ENCODE measurements at places on chromosomes 3 and 15. TPM values are rescaled to one million over a fixed set of nuclear protein-coding genes. Genes with fewer than 3 reads are reported as not detected.

DNA sequence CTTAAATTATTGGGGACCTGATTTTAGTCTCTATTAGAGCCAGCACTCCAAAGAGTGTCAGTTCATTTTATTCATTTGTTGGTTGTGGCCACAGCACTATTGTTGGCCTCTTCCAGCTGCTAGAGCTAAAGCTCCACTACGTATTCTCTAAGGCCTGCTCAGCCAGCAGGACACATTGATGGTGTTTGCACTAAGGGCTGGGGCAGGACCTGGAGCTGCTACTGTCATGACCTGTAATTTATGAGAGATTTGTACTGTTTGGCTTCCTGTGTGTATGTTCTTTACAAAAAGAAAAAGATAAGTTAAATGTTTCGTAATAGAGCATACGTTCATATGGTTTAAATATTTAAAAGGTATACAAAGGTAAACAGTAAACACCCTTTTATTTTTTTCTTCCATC is 8.1 kb downstream of the GFM1 start:
- no peak for DNase-seq

DNA sequence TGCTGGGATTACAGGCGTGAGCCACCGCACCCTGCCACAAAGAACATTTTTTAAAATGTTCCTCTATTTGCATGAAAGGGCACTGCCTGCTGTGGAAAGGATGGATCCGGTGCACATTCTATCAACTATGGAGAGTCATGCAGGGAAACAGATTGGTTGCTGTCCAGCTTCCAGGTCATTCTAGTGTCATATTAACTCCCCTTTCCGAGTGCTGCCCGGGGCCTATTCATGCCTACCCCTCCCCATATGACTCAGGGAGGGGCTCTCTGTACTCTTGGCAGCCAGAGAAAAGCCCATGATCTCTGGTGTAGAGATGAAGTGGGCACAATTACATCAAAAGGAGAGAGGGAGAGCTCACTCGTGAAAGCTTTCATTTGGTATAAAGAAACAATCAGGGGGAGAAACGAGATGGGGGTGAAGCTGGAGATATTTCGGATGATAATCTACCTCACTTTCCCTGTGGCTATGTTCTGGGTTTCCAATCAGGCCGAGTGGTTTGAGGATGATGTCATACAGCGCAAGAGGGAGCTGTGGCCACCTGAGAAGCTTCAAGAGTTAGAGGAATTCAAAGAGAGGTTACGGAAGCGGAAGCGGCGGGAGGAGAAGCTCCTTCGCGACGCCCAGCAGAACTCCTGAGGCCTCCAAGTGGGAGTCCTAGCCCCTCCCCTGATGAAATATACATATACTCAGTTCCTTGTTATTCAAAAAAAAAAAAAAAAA is 16.1 kb upstream of the AHSG start:
- DNase-seq, result no peak

GRCh38 chr3:150150633-150151032 is 179.9 kb upstream of the PFN2 start:
- DNase-seq, result no peak

- no peak for DNase-seq
Measured at GRCh38 chr15:70954171-70954570, 61.5 kb downstream of the LRRC49 start.

DNA sequence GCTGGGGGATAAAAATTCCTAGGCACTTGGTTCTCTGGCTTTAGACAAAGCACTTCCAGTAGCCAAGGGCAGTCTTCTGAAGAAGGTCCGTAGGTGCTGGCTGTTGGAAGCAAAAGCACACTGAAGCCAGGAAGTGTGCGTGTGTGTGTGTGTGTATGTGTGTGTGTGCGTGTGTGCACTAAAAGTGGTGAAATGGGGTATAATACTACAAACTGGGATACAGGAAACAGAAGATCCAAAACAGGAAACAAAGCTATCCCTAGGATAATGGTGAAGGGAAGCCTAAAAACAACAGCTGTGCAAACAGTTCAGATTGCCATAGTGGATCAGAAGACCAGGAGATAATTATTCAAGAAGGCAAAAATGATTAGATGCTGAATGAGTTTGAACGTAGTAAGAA is 103.4 kb downstream of the IL20RB start:
- peak; percentile 54 for DNase-seq

DNA sequence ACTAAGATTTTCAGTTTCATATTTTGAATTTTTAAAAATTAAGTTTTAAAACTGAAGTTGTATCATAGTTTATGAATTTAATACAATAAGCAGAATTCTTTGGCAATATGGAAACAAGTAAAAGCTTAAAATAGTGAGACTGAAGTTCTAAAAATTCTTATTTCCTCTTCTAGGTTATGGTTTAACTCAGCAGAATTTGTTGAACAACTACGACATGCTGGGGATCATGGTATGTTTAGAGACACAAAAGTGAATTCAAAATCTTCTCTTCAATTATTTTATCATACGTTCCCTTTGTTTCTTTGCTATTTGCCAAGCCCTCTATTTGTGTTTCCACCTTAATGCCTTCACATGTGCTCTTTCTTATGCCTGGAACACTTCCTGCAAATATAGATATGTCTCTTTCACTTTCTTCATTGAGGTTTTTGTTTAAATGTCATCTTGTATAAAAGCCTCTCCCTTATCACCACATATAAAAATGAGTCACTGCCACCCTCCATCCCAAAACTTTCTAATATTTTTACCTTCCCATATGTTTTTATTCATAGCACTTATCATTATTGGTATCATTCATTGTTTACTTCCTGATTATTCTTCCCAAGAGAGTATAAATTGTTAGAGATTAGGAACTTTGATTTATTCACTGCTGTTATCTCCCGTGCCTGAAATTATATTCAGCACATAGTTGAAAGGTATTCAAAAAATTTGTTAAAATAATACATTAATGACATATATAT is 6.4 kb downstream of the SUCNR1 start:
- DNase-seq, result no peak

GRCh38 chr3:57592306-57592705 is 4.8 kb downstream of the ARF4 start:
- DNase-seq, result no peak

- peak; percentile 45 for DNase-seq
Measured at GRCh38 chr3:149042789-149043386, 43.4 kb downstream of the HLTF start.

- DNase-seq, result no peak
Measured at GRCh38 chr15:59522988-59523461, 85.0 kb downstream of the FAM81A start.

GRAMD2A gene
- total RNA-seq, result 0.17 TPM

B3GALNT1 gene
- 23.7 TPM for total RNA-seq

RLBP1 gene
- total RNA-seq, result not detected

GOLGA8J gene
- not detected for total RNA-seq

TM4SF4 gene
- total RNA-seq, result not detected
